Endodermal cell (in vitro differentiated cells): ENCODE measurements at places on chromosomes 6 and 20.

DNA sequence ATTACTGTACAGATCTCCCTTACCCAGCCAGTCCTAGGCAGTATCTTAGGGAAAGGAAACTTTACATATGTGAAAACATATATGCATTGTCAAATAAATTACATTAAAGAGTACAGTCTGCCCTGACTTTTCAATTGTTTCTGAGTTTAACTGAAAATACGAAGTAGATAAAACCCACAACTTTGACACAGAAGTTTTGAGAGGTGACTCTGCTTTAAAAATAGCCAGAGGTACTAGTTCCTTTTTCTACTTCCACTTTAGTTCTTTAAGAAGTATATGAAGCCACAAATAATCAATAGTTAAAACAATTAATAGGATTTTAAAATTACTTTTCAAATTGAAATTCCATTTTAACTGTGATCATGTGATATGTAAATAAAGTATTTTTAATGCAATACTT, 62.9 kb downstream of the BMP5 start:
- no peaks in the 10 kb centered on the region for H3K4me1 ChIP-seq
- no peaks in the 10 kb centered on the region for H3K36me3 ChIP-seq
- H3K27me3 ChIP-seq: no peaks in the 10 kb centered on the region

- H3K27me3 ChIP-seq: no peaks in the 10 kb centered on the region
- H3K27ac ChIP-seq: no peak overlapping the region
- no peaks in the 10 kb centered on the region for H3K4me1 ChIP-seq
These were observed 117.7 kb downstream of the KIF13A start for GRCh38 chr6:17869753-17870050.

- H3K4me1 ChIP-seq: peaks cover 21% of the 10 kb centered on the region
- no peaks in the 10 kb centered on the region for H3K36me3 ChIP-seq
- DNase-seq: peak; percentile 78
- H3K27me3 ChIP-seq: no peaks in the 10 kb centered on the region
- H3K4me3 ChIP-seq: peak overlapping the region; percentile 88
- peak overlapping the region; percentile 86 for H3K27ac ChIP-seq
These were observed 54.7 kb upstream of the HFE start for GRCh38 chr6:26032340-26033084.

DNA sequence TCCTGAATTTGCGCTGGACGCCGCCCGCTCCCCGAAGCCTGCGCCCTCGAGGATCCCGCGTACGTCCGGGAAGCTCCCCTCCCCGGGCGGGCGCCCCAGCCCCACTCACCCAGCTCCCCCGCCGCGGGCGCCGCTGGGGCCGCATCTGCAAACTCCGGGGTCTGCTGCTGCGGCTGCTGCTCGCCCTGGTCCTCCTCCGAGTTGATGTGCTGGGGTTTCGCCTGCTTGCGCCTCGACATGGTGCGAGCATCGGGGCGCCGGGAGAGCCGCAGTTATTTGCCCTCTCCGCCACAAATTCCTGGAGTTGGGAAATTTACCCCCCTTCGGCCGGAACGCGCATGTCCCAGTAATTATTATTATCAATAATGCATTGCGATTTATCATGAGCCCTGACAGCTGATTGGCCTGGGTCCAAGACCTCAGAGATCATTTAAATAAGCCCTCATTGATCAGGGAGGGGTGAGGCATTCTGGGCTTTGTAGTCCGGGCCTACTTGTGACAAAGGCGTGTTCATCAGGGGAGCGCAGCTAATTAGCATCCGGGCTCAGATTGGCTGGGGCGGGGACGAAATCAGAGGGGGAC, at the start of gene SALL4:
Gene SALL4, minus strand, starts transcription at position 352 of the 582 bp plus-strand sequence. Its CDS starts 113 bp downstream, at position 239.
- peaks cover 10% of the 10 kb centered on the region for H3K4me1 ChIP-seq
- peaks cover 10% of the 10 kb centered on the region for H3K36me3 ChIP-seq
- peak within 1 kb of the TSS; percentile 73 for H3K27ac ChIP-seq
- H3K4me3 ChIP-seq: peak within 1 kb of the TSS; percentile 99
- no peaks in the 10 kb centered on the region for H3K27me3 ChIP-seq

DNA sequence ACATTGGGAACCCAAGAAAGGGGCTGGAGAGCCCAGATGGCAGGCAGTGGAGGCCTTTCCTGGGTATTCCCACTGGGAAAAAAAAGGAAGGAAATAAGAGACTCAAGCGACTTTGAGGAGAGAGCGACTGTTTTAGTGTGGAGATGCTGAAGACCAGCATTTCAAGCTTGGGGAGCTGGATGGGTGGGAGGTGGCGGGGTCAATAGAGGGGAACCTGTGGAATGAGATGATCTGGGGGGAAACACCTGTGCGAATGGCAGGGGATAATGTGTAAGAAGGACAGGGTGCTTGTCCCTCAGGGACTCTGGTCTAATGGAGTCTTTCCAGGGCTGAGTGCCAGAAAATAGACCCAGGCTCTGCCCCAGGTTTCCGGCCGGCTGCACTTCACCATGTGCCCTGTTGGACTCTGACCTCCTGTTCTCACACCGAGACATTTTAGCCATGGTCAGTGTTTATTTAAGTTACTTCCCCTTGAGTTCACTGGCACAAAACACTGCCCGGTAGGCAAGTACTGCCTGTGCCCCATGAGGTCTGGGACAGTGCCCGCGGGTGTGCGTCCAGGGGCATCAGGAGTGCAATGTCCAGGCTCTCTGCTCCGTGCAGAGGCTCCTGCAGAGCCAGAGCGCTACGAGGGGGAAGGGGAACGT, 50.4 kb upstream of the NKX2-2 start:
- no peaks in the 10 kb centered on the region for H3K27me3 ChIP-seq
- H3K27ac ChIP-seq: no peak overlapping the region
- H3K4me1 ChIP-seq: no peaks in the 10 kb centered on the region

DNA sequence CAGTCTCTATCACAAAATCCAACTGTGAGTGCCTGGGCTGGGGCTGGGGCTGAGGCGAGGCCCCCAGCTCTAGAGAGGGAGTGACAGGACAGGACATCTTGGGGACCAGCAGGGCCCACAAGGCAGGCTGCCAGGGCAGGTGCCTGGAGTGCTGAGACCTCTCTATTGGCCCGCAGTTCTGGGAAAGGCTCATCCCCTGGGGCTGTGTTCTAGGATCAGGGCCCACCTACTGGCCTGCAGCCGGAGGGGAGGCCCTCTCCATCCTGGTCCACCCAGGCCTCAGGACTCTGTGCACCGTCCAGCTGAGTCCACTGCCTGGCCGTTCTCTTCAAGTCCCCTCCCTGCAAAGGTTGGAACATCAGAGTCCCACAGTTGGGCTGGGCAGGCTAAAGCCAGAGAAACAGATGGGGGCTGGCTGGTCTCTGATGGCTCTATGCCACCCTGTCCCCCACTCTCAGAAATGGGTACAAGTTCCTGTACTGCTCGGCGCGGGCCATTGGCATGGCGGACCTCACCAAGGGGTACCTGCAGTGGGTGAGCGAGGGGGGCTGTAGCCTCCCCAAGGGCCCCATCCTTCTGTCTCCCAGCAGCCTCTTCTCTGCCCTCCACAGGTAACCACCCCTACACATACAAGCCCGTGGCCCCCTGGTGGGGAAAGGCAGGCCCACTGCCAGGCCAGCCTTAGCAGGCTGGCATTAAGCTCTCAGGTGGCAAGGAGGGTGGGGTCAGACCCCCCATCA, 9.0 kb downstream of the EMILIN3 start:
- no peak overlapping the region for H3K27ac ChIP-seq
- H3K4me3 ChIP-seq: no peak overlapping the region
- H3K27me3 ChIP-seq: no peaks in the 10 kb centered on the region

DNA sequence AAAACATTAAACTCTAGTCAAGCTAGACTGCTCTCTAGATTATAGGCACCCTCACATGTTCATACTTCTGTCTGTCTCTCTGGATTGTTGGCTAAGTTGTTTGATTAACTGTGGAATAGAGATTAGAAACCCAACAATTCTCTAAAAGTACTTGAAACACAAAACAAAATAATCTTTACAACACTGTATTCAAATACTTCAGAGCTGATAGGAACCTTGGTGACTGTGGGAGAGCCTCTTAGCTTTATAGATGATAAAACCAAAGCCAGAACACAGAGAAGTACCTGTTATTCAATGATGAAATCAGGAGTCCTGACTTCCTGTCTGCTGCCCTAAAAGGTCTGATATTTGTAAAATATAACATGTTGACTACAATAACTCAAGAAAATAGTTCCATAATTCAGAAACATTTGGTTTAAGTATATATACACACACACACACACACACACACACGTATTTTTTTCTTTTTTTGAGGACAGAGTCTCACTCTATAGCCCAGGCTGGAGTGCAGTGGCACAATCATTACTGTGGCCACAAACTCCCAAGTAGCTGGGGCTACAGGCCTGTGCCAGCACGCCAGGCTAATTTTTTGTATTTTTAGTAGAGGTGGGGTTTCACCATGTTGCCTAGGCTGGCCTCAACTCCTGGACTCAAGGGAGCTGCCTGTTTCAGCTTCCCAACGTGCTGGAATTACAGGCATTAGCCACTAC, 222.0 kb downstream of the FUT9 start:
- no peaks in the 10 kb centered on the region for H3K4me1 ChIP-seq
- H3K27me3 ChIP-seq: no peaks in the 10 kb centered on the region
- H3K36me3 ChIP-seq: no peaks in the 10 kb centered on the region
- H3K27ac ChIP-seq: no peak overlapping the region
- no peak for DNase-seq

GRCh38 chr6:117711369-117711768, 36.1 kb downstream of the NUS1 start:
- H3K27me3 ChIP-seq: no peaks in the 10 kb centered on the region
- H3K4me3 ChIP-seq: no peak overlapping the region
- no peaks in the 10 kb centered on the region for H3K4me1 ChIP-seq
- H3K36me3 ChIP-seq: peaks cover 25% of the 10 kb centered on the region
- no peak overlapping the region for H3K27ac ChIP-seq

GRCh38 chr6:154591234-154591633, 80.7 kb upstream of the CNKSR3 start:
- H3K4me1 ChIP-seq: peaks cover 9% of the 10 kb centered on the region
- DNase-seq: no peak
- H3K4me3 ChIP-seq: no peak overlapping the region

DNA sequence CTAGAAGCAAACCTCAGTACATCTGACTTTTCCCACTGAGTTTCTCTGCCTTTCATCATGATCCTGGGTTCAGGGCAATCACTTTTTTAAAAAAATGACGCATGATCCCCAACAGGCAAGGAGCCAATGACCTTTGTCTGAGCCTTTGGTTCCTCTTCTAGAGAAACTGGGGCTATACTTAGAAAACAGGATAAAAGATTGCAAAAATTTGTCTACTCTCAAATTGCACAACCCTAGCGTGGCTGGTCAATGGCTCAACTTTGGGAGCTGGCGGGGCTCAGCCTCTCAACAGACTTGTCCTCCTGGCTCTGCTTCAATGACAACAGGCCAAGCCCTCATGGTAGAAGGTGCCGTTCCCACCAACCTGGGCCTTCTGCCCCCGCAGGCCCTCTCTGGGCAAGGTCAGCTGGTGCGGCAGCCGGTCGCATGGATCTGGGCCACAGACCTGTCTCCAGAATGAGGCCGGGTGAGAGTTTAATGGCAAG, 48.7 kb downstream of the PDYN start:
- no peaks in the 10 kb centered on the region for H3K36me3 ChIP-seq
- no peak overlapping the region for H3K27ac ChIP-seq
- H3K4me3 ChIP-seq: no peak overlapping the region
- H3K4me1 ChIP-seq: peaks cover 2% of the 10 kb centered on the region
- H3K27me3 ChIP-seq: peaks cover 27% of the 10 kb centered on the region

DNA sequence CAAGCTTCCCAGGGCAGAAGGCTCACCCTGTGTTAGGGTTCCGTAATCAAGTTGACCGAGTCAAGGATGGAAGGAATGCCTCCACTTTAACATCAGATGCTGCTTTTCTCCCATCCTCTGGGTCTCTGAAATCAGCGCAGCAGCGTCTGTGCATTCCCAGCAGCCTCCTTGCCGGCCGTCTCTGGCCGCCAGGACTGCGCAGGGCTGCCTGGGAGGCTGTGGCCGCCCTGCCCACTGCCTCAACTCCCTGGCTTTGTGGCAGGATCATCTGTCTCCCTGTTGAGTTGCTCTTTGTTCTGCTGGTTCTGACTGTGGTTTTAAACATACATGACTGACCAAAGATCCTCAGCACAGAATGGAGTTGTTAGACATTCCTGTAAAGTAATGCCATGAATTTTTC, 56.5 kb downstream of the DLL1 start:
- no peaks in the 10 kb centered on the region for H3K36me3 ChIP-seq
- H3K27ac ChIP-seq: peak overlapping the region; percentile 12
- no peaks in the 10 kb centered on the region for H3K4me1 ChIP-seq
- no peak for DNase-seq

GRCh38 chr6:115594891-115595290, 465.8 kb downstream of the FRK start:
- no peaks in the 10 kb centered on the region for H3K4me1 ChIP-seq
- H3K36me3 ChIP-seq: no peaks in the 10 kb centered on the region
- H3K27ac ChIP-seq: no peak overlapping the region
- H3K4me3 ChIP-seq: no peak overlapping the region

DNA sequence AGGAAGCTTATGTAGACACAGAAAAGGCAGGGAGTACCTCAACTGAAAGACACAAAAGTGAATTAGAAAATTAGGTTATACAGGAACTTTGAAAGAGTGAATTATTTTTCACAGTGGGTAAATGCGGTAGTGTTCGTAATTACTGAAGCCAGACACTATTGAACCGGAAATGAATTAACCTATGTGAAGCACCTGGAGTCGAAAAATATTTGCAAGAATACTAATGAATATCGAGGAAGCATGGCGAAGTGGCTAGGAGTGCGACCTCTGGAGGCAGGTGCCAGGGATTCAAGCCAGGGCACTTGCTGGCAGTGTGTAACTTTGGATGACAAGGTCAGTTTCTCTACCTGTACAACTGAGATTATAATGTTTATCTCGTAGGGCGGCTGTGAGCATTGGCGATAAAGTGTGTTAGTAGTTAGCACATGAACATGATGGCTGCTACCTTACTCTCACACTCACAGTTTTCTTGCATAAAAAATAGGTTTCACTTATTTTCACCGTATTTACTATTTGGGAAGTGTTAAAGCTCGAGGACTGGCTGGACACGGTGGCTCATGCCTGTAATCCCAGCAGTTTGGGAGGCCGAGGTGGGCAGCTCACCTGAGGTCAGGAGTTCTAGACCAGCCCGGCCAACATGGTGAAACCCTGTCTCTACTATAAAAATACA, 567 bp upstream of the SLC18B1 start:
- H3K4me1 ChIP-seq: no peaks in the 10 kb centered on the region
- peak overlapping the region; percentile 83 for H3K4me3 ChIP-seq
- H3K36me3 ChIP-seq: no peaks in the 10 kb centered on the region
- no peak overlapping the region for H3K27ac ChIP-seq

GRCh38 chr6:88730611-88731011, 232.8 kb downstream of the RNGTT start:
- peak overlapping the region; percentile 59 for H3K4me3 ChIP-seq
- no peaks in the 10 kb centered on the region for H3K36me3 ChIP-seq
- peak; percentile 79 for DNase-seq
- no peaks in the 10 kb centered on the region for H3K27me3 ChIP-seq
- peaks cover 12% of the 10 kb centered on the region for H3K4me1 ChIP-seq
- peak overlapping the region; percentile 14 for H3K27ac ChIP-seq

DNA sequence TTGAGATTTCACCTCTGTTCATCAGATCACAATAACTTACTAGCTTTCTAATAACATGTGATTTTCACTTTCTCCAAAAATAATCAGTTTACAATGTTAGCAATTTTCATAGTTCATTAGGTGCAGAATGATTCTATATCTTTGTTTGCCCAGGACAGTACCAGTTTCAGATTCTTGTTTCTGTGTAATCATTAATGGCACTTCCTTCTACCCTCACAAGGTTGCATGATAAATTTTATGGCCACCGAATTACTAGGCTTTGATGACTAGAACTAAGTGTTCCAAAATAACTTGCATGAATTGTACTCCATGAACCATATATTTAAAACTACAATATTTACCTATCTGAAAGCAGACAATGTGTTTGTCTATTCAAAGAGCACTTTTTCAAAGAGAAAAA, 442.3 kb downstream of the EPHA7 start:
- DNase-seq: no peak
- no peak overlapping the region for H3K4me3 ChIP-seq
- no peak overlapping the region for H3K27ac ChIP-seq
- H3K27me3 ChIP-seq: no peaks in the 10 kb centered on the region
- H3K36me3 ChIP-seq: no peaks in the 10 kb centered on the region
